ENCODE measurements at places on chromosomes 6 and 20. TPM values are rescaled to one million over a fixed set of nuclear protein-coding genes. Genes with fewer than 3 reads are reported as not detected.

DNA sequence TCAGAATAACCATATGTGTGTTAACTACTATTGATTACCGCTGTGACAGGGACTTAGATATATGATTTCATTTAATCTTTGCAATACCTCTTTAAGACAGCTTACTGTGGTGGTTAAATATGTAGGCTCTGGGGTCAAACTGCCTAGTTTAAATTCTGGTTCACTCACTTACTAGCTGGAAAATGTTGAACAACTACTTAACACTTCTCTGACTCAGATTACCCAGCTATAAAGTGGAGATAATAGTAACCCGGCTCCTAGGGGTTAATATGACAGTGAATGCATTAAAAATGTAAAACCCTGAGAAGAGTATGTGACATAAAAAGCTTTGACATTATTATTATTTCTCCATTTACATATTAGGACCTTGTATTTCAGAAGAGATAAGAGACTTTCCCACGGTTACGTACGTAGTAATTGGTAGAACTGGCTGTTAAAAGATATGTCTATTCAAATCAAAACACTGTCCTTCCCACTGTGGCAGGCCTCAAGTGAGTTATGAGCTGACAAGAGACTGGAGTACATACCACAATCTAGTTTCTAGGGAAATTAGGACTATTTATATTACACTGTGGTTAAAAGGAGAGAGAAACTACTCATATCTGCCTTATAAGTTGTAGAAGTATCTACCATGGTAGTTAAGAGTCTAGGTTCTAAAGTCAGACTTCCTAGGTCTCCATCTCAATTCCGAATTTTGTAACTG, 4.4 kb upstream of the PLCB1 start:
- H3K27me3 ChIP-seq = no peaks in the 10 kb centered on the region
- H3K27ac ChIP-seq = no peak overlapping the region
- H3K36me3 ChIP-seq = no peaks in the 10 kb centered on the region
- no peak overlapping the region for H3K4me3 ChIP-seq
- peak; percentile 42 for DNase-seq
- peaks cover 7% of the 10 kb centered on the region for H3K4me1 ChIP-seq

- H3K36me3 ChIP-seq = no peaks in the 10 kb centered on the region
- no peak overlapping the region for H3K4me3 ChIP-seq
- no peak overlapping the region for H3K27ac ChIP-seq
- no peaks in the 10 kb centered on the region for H3K4me1 ChIP-seq
Observed at GRCh38 chr6:19382676-19383075, 454.5 kb upstream of the ID4 start.

DNA sequence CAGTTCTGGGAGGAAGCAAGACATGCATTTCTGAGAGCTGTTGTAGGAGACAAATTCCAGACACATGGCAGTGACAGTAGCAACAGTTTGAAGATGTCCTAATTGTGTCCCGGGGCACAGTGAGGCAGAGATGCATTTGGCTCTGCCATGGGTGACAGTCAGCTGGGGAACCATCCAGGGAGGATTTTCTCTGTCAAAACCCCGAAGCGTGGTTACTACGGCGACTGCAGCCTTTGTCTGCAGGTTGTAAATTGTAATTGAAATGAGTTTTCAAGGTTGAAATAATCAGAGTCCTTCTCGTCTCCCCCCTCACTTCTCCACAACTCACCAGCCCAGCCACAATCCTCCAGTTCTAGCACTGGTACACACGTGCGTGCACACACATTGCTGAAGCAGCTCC, 100.1 kb downstream of the GRM4 start:
- H3K27ac ChIP-seq = no peak overlapping the region
- no peaks in the 10 kb centered on the region for H3K4me1 ChIP-seq
- peaks cover 34% of the 10 kb centered on the region for H3K27me3 ChIP-seq
- no peak for DNase-seq
- H3K36me3 ChIP-seq = no peaks in the 10 kb centered on the region

GRCh38 chr6:91094806-91095475, 508.1 kb upstream of the MAP3K7 start:
- H3K4me1 ChIP-seq = no peaks in the 10 kb centered on the region
- no peaks in the 10 kb centered on the region for H3K27me3 ChIP-seq
- no peak for DNase-seq
- H3K27ac ChIP-seq = no peak overlapping the region

DNA sequence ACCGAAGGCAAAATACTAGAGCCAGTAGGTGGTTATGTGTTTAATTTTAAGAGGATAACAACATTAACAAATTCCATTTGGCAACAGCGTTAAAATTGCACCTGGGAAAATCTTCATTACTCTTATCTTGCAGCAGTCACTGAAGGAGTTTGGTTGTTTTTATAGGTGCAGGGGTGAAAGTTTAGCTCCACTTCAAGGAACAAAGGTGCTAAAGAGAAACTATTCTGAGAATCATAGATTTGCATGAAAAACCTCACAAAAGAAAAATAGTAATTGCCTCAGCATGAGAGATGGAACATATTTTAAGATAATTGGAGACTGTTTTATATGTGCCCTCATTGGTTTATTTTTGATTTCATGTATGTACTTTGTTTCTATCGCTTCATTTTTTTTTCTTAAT, 444.4 kb downstream of the UTRN start:
- H3K27me3 ChIP-seq = no peaks in the 10 kb centered on the region
- H3K36me3 ChIP-seq = no peaks in the 10 kb centered on the region
- H3K4me3 ChIP-seq = no peak overlapping the region
- DNase-seq = no peak
- no peaks in the 10 kb centered on the region for H3K4me1 ChIP-seq
- H3K27ac ChIP-seq = no peak overlapping the region

SLC22A16 gene
- total RNA-seq = not detected

ADTRP gene
- total RNA-seq = 0.83 TPM

DNA sequence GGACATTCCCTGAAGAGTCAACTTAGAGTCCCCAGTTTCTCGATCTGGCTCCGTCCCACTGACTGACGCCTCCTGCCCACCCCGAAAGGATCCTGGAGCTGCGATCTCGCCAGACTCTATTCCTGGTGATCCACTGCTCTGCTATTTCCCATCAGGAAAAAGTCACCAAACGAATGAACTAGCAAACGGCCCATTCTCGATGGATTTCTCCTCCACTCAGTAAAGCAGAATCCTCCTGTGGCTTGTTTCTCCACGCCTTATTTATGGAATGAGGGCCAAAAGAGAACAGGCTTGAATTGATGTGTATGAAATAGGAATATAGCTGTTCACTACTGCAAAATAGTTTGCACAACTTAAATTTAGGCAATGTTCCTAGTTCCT, 5.4 kb downstream of the NKX2-4 start:
- peaks cover 4% of the 10 kb centered on the region for H3K4me1 ChIP-seq
- peaks cover 2% of the 10 kb centered on the region for H3K36me3 ChIP-seq
- no peak for DNase-seq
- H3K27me3 ChIP-seq = peaks cover 51% of the 10 kb centered on the region
- no peak overlapping the region for H3K4me3 ChIP-seq

FOXS1 gene
- total RNA-seq = not detected

HACE1 gene
- 10.8 TPM for total RNA-seq

DNA sequence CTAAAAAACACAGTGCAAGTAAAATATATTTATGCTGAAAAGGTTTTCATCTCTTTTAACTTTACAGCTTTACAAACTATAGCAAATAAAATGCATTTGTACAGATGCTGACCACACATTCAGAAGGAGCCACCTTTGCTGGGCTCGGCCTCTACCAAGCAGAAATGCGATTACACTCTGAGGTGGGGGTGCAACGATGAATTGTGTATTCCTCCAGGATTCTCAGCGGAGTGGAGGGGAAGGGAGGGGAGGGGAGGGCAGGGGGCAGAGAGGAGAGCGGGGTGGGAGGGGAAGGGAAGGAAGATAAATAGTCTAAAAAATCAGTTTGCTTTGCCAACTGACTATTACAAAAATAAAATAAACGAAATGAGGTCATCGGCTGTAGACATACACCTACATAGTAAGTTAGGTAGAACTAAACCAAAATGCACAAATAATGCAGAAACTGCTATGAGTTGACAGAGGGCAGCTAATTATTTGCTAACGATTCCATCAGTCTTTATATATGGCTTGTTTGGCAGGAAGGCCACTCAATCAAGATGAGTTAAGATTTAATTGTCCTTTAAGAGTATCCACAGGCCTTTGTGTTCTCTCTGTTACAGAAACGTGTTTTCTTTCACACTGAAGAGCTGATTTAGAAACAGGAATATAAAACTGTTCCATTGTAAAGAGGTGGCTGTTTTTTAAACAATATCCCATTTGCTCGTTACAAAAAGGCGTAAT, 90.1 kb downstream of the TAF4 start:
- no peak overlapping the region for H3K4me3 ChIP-seq
- H3K27ac ChIP-seq = no peak overlapping the region
- no peaks in the 10 kb centered on the region for H3K27me3 ChIP-seq
- DNase-seq = no peak

LGSN gene
- total RNA-seq = not detected

DNA sequence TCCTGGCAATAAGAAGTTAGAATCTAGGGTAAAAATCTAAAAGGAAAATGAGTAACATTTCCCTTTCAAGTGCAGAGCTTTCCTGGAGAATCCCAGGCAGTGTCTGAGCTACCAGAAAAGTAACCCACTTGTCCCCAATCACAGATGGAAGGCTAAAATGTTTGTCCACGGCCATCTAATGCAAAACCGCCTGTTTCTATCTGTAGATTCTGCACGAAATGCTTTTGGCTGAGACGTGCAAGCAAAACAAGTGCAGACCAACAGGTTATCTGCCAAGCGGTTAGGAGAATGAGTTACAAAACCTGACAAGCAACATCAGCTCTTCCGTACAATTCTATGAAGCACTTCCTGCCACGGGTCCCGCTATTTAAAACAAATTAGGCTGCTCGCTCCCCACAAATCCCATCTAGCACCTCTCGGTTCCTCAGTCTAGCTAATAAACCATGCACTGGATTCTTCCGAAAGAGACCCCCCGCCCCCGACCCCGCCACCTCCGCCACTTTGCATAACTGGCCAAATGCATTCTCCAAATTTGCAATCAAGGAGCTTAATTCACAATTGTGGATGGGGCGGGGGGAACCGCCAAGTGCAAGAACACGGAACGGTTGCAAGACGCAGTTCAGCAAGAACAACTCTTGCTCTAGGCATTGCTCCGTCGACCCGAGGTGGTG, 1.4 kb downstream of the ELOVL5 start:
- peaks cover 1% of the 10 kb centered on the region for H3K27me3 ChIP-seq
- H3K4me1 ChIP-seq = 0 out of 2 replicates have a peak, but pooled peaks cover 1% of the 10 kb centered on the region
- peak overlapping the region; percentile 95 for H3K4me3 ChIP-seq
- no peaks in the 10 kb centered on the region for H3K36me3 ChIP-seq
- DNase-seq = peak; percentile 45
- peak overlapping the region; percentile 70 for H3K27ac ChIP-seq

DNA sequence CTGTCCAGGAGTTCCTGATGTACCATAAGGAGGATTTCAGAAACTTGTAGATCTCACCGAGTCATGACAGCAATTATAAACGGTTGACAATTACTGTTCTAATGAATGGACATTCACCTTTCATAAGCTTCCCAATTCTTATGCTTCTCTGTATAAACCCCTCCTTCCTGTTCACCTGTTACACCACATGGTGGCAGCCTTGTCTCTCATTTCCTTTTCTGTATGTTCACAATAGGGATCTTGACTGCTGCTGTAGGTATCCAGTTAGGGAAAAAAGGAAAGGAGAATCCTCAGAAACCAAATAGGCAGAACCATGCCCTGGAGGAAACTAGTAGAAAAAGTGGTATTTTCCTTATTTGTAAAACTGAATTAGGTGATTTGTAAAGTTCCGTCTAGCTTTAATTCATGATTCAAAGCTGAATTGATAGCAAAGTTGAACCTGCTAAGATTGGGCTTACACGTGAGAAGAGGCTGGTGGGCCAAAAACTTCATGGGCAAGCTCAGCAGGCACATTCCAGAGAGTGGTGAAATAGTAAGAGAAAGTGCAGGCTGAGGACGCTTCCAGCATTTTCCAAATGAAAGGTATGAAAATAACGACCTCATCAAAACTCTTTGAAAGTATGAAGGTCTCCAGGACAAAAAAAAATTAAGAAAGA, 29.0 kb upstream of the TBPL1 start:
- H3K27ac ChIP-seq = no peak overlapping the region
- H3K4me3 ChIP-seq = no peak overlapping the region

DNA sequence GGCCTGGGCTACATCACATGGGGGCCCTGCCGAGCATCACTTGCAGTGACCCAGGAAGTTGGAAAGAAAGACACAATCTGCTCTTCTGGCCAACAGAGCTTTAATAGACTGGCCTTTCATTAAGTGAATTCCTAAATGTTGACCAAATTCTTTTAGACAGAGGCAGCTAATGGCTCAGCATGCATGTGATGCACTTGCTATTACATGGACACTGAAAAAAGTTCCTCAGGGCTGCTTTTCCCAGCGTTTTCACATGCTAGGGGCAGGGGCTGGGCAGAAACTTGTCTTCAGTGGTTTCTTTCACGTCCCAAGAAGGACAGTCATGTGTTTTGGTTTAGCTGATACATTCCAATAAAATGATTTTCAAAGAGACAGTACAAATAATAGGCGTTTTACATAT, 651.0 kb upstream of the SLC35B3 start:
- H3K4me1 ChIP-seq = no peaks in the 10 kb centered on the region
- H3K4me3 ChIP-seq = no peak overlapping the region
- H3K36me3 ChIP-seq = no peaks in the 10 kb centered on the region
- H3K27ac ChIP-seq = no peak overlapping the region
- H3K27me3 ChIP-seq = no peaks in the 10 kb centered on the region

DNA sequence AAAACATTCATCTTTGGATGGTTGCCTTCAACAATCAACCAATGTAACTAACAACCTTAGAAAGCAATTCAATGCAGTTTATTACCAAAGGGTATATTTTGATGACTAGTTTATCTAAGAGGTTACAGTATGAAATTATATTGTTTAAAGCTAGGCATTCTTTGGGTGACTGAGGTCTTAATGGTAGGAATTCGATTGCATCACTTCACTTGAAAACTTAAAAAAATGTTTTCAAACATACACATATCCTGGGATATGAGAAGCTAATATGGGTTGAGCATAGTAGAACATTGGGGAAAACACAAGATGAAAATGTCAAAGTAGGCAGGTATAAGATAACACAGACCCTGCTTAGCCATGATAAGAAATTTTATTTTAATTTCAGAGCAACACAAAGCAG, 144.6 kb upstream of the BMP5 start:
- H3K27ac ChIP-seq = no peak overlapping the region
- H3K4me1 ChIP-seq = no peaks in the 10 kb centered on the region
- no peaks in the 10 kb centered on the region for H3K36me3 ChIP-seq
- H3K4me3 ChIP-seq = no peak overlapping the region
- H3K27me3 ChIP-seq = no peaks in the 10 kb centered on the region
- peak; percentile 5 for DNase-seq

DNA sequence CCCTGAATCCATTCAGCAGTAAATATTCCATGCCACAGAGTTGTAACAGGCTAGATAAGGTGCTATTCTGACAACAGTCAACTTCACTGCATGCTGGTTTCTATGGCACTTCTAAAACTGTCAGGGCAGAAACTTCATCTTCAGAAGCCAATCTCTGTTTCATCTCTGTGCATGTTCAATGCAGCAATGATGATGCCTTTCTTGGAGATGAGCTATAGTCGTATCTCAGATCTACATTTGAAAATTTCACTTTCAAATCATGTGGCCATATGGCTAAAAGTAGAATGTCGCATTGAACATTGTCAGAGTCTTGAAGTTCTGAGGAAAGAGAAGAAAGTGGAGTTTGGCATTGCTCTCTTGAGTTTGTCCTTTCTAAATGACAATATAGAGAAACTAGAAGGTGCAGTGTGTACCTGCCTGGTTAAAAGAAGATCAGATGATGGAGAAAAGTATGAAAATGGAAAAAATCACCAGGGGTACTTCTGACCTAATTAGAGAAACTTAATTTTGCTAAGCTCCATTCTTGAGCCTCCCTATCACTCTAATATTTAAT, 49.0 kb upstream of the VSTM2L start:
- H3K36me3 ChIP-seq = peaks cover 3% of the 10 kb centered on the region
- no peak overlapping the region for H3K27ac ChIP-seq
- peaks cover 3% of the 10 kb centered on the region for H3K4me1 ChIP-seq
- no peak overlapping the region for H3K4me3 ChIP-seq

- no peak for DNase-seq
- H3K4me1 ChIP-seq = no peaks in the 10 kb centered on the region
- no peaks in the 10 kb centered on the region for H3K36me3 ChIP-seq
- H3K4me3 ChIP-seq = no peak overlapping the region
Observed at GRCh38 chr20:25088267-25088666, 6.3 kb upstream of the VSX1 start.
